ENCODE measurements at places on chromosomes 7 and 10. TPM values are rescaled to one million over a fixed set of nuclear protein-coding genes. Genes with fewer than 3 reads are reported as not detected.

The SPDYE6 gene
- not detected for polyA plus RNA-seq

DNA sequence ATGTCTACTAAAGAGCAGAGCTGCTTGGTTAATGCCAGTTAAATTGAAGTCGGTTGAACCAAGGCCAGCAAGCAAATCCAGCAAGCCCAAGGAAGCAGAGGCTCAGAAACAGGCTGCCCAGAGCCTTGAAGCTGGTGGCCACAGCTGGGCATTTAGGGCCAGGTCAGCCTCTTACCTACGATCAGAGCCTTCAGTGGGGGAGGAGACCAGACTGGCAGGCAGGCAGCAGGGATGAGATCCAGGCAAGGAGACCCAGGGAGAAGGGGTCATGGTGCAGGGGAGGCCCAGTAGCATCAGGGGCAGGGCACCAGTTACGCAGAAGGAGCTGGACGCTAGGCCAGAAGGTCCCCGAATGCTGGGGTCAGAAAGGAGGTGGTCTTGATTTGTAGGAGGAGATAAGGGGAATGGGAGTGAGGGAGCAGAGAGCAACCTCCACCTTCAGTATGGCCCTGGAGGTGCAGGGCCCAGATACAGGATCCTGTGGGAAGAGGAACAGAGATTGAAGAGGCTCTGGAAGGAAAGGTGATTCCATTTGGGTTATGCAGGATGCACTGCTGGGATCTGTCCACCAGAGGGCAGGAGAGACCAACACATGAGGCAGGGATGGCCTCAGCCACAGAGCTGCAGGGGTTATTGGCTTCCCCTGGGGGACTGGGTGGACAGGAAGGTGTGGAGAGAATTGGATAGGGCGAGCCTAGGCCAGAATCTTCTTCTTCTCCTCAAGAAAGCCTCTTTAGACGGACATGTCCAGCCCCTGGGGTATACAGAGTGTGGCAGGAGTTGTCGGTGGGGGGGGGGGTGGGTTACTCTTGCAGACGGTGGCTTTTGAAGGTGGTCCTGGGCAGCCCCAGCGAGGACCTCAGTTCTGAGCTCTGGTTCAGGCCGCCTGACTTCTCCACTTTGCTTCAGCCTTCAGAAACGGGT lies 132.6 kb upstream of the PODXL start:
- peak; percentile 6 for DNase-seq

The NPC1L1 gene
- polyA plus RNA-seq = 0.42 TPM

The ZMYND11 gene
- 76.0 TPM for polyA plus RNA-seq

GRCh38 chr7:20104696-20105095 lies 112.5 kb downstream of the MACC1 start:
- DNase-seq = no peak

The ASB4 gene
- polyA plus RNA-seq = 0.06 TPM

GRCh38 chr7:27697861-27698430 lies 35.3 kb upstream of the HIBADH start:
- no peak for DNase-seq

DNA sequence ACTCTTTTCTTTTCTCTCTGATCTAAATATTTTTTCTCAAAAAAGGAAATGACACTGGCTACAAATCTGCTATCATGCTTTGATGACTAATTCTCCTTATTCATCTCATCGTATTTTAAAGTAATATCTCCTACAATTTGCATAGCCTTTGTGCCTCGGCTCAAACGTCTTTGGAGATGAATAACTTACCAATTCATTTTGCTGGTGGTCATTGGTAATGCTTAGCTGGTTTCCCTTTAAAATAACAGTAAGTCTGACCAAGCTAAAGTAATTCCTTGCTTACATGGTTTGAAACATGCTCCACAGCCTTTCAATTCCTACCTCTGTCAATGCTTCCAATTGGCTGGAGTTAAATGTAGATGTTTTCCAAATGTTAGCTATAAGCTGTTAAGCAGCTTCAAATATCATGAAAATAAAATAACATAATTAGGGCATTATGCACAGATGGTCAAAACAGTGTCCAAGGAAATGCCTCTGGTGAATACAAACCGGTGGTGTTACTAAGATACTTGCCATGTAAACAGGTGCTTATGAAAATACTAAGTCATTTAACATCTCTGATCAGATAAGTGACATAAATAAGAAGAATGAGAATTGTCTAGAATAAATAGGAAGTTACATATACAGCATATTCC lies 435.0 kb downstream of the POM121L12 start:
- no peak for DNase-seq

DNA sequence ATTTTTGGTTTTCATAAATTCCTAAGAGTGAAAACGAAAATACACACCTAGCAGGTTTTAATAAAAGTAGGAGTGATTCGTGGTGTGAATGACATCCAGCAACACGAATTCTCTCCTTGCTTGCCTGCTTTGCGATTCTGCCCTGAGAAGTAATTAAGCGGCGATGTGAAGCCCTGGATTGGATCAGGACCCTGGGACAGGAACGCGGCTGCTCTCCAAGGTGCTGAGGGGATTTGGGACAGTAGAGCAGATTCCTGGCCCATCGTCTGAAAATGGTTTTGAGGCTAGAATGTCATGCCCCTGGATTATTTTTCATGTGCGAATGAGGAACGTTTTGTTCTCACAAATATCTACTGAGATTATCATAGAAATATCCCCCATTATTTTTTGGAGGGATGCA lies 7.8 kb downstream of the NPS start:
- no peak for DNase-seq

The FAM24B gene
- 4.0 TPM for polyA plus RNA-seq

DNA sequence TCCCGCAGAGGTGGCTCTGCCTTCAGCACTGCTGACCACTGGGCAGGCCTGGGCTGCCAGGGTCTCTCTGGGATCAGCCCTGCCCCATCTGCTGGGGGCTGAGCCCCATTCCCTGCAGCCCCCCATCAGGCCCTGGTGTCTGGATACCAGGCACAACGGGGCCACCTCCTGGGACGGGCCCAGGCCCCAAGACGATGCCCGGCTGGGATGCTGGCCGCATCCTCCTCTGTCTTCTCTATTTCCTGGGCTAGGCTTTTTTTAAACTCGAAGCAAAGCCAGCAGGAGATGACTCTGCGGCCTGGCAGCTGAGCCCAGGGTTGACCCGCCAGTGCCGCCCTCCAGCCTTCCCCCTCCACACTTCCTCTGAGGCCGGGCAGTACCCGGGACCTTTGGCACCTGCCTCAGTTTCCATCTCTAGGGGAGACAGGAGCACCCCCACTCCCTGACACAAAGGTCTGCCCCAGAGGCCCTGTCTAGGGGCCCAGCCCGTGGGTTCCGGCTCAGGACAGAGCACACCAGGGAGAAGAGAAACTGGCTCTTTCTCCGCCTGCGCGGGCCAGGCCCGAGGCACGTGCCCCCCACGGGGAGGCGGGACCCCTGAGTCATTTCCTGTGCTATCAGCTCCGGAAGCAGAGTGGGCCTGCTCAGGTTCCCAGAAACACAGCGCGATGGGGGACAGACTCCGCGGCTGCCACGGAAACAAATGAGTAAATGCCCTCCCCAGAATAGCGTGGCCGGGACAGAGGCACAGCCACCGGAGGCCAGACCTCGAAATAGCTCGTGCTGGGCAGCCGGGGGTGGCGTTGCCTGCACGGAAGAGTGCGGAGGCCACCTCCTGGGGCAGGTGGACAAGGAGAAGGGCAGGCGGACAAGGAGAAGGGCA lies 84.6 kb upstream of the PDGFA start:
- no peak for DNase-seq

DNA sequence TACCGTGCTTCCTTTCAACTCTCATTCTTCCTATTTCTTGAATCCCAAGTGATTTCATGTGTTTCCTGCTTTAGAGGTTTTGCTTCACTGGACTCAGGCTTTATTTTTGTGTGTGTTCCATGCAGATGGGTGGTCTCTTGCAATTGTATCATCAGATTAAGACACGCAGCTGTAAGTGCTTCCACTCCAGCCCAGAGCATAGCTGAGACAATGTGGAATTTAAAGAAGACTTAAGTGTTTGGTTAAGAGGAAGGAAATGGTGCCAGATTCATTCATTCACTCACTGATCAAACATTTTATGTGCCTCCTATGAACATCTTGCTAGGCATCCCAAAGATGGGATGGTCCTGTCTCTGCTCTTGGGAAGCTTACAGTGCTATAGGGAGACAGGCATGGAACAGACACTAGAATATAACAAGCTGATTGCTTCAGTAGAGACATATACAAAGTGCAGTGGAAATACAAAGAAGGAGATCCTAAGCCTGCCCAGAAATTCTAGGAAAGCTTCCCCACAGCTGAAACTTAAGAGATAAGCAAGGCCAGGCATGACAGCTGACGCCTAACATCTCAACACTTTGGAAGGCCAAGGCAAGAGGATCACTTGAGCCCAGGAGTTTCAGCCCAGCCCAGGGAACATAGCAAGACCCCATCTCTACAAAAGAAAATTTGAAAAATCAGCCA lies 46.1 kb upstream of the LRRC17 start:
- no peak for DNase-seq

GRCh38 chr10:30392564-30392990 lies 41.4 kb upstream of the MAP3K8 start:
- peak; percentile 15 for DNase-seq

GRCh38 chr7:1377111-1377909 lies 82.0 kb downstream of the MICALL2 start:
- DNase-seq = no peak

DNA sequence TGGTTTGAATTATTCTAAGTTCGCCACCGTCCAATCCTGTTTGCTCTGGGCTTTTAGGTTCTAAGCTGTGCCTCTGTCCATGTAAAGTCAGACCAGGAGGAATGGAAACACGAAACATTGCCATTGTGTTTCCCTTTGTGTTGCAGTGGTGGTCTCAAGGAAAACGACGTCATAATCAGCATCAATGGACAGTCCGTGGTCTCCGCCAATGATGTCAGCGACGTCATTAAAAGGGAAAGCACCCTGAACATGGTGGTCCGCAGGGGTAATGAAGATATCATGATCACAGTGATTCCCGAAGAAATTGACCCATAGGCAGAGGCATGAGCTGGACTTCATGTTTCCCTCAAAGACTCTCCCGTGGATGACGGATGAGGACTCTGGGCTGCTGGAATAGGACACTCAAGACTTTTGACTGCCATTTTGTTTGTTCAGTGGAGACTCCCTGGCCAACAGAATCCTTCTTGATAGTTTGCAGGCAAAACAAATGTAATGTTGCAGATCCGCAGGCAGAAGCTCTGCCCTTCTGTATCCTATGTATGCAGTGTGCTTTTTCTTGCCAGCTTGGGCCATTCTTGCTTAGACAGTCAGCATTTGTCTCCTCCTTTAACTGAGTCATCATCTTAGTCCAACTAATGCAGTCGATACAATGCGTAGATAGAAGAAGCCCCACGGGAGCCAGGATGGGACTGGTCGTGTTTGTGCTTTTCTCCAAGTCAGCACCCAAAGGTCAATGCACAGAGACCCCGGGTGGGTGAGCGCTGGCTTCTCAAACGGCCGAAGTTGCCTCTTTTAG lies 46.3 kb upstream of the DMBT1 start:
- DNase-seq = no peak

The TMEM225B gene
- 0.72 TPM for polyA plus RNA-seq

DNA sequence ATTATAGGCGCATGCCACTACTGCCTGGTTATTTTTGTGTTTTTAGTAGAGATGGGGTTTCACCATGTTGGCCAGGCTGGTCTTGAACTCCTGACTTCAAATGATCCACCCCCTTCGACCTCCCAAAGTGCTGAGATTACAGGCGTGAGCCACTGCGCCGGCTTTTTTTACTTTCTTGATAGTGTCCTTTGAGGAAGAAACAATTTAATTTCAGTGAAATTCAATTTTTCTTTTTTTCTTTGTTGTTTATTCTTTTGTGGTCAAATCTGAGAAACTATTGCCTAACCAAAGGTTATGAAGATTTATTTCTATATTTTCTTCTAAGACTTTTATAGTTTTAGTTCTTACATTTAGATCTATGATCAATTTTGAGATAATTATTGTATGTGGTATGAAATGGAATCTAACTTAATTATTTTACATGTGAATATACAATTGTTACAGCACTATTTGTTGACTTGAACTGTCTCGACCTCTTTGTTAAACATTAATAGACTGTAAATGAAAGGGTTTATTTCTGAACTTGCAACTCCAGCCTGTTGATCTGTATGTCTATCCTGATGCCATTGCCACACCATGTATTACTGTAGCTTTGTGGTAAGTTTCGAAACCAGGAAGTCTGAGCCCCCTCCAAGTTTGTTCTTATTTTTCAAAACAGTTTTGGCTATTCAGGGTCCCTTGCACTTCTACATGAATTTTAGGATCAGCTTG lies 19.8 kb upstream of the RASSF4 start:
- DNase-seq = no peak

DNA sequence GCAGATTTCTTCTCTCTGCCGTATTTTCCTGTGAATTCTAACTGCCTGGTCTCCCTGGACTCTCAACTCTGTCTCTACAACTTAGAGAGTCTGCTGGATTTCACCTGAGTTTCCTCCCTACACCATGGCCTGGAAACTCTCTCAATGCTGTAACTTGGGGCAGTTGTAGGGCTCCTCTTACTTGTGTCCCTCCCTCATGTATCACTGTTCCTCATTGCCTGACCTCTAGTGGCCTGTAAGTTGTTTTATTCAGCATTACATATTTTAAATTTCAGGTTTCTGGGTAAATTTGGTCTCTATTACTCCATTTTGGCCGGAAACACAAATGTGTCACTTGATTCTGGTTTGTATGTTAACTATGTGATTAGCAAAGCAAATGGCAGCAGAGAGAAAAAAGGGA lies 70.9 kb downstream of the DYNC1I1 start:
- no peak for DNase-seq

GRCh38 chr10:5882961-5883360 lies 6.7 kb downstream of the ANKRD16 start:
- no peak for DNase-seq

The INA gene
- polyA plus RNA-seq = 6.6 TPM

The SCRN1 gene
- 110 TPM for polyA plus RNA-seq

The OR6B1 gene
- not detected for polyA plus RNA-seq

GRCh38 chr10:43712821-43713584 lies 64.3 kb upstream of the ZNF32 start:
- no peak for DNase-seq

GRCh38 chr10:78736926-78737630 lies 331.7 kb upstream of the ZMIZ1 start:
- no peak for DNase-seq

DNA sequence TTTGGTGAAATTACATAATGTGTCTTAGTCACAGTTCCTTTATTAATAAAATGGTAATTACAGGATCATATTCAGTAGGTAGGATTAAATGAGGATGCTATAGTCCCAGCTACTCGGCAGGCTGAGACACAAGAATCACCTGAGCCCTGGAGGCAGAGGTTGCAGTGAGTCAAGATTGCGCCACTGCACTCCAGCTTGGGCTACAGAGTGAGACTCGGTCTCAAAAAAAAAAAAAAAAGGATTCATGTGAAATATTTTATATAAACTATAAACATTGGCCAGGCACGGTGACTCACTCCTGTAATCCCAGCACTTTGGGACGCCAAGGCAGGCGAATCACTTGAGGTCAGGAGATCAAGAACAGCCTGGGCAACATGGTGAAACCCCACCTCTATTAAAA lies 197.9 kb downstream of the IMMP2L start:
- peak; percentile 42 for DNase-seq

DNA sequence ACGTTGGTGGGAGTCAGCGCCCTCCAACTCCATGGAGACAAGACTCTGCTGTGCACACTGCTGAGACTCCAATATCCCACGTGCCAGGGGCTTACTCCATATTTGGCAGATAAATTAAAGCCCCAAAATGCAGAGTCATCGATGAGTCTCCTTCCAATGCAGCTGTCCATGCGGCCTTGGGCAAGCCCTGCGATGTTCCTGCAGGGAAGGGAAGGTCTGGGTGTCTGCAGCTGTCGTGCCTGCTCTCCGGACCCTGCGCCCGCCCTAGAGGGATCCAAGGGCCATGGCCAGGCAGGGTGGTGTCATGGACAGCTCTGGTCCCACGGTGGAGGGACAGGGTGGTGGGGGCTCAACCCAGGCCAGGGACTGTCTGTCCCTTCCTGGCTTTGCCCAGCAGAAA lies 185.2 kb downstream of the PTPRN2 start:
- no peak for DNase-seq

All from AG04450 (cell line).